ENCODE measurements at places on chromosomes 5 and 9. TPM values are rescaled to one million over a fixed set of nuclear protein-coding genes. Genes with fewer than 3 reads are reported as not detected.

OTULINL gene
- 2.3 TPM for polyA plus RNA-seq

LCN1 gene
- not detected for polyA plus RNA-seq

PCDHA5 gene
- polyA plus RNA-seq: 0.28 TPM

SLC27A6 gene
- polyA plus RNA-seq: 4.7 TPM

FUT7 gene
- not detected for polyA plus RNA-seq

PCDHGA11 gene
- 2.7 TPM for polyA plus RNA-seq

PCDHGC3 gene
- 11.3 TPM for polyA plus RNA-seq

ANKRD34B gene
- 0.91 TPM for polyA plus RNA-seq

STOM gene
- 20.5 TPM for polyA plus RNA-seq

PRDM9 gene
- not detected for polyA plus RNA-seq

SLC1A1 gene
- 2.9 TPM for polyA plus RNA-seq

Measured in H1 (cell line).